ENCODE measurements at places on chromosomes 6 and 20.

DNA sequence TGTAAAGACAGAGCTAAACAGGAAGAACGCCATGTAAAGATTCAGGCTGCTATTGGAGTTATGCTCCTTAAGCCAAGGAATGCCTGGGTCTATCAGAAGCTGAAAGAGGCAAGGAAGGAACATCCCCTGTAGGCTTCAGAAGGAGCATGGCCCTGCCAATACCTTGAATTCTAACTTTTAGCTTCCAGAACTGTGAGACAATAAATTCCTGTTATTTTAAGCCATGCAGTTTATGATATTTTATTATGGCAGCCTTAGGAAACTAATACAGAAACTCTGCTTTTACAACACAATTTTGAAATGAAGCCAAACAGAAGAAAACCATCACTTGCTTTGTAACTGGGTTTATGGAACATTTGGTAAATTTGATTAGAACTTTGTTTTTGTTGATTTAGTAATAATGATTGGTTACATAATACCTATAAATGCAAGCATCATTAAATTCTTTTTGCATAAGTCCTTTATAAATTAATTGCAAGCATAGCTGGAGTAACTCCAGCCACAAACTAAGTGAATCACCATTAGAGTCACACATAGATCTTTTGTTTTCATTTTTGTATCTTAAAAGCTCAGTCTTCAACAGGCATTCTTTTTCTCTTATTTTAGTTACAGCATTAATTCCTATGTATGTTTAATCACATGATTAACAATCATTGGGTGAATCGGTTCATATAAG lies 33.5 kb upstream of the TSPYL1 start:
- no peak for DNase-seq

GRCh38 chr20:37314099-37314498 lies 24.6 kb downstream of the MANBAL start:
- DNase-seq, result no peak

DNA sequence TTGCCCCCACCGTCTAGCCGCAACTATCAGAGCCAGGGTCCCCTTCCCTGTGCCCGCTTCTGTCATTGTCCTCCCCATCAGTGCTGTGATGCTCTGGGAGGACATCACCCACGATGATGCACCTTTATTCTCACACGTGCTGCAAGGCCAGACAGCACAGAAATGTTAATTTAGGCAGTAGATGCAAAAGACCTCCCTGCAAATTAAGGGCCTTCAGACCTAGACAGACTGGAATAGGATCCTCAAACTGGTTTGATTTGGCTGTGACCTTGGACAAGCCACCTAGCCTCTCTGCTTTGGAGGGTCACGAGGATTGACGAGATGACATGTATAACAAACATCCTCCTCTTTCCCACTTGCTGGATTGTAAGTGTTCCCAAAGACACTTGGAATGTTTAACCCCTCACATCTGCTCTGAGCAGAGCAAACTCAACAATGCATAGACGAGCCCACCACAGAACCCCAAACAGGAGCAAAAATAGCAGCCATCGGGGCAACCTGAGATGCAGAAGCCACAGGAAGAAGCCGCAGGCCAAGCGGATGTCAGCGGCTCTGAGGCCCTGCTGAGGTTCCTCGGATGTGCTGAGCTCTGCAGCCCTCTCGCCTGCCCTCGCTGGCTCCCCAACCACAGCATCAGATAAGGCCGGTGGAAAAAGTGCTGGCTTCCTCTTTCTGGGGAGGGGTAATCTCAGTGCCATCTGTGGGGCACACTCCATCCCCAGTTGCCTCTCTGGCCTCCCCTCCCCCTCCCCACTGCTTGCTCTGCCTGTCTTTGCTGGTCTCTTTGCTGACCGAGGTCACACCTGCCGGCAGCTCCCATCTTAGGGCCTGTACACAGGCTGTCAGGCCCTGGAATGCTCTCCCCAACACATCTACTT lies 35.3 kb downstream of the TOX2 start:
- DNase-seq, result no peak

DNA sequence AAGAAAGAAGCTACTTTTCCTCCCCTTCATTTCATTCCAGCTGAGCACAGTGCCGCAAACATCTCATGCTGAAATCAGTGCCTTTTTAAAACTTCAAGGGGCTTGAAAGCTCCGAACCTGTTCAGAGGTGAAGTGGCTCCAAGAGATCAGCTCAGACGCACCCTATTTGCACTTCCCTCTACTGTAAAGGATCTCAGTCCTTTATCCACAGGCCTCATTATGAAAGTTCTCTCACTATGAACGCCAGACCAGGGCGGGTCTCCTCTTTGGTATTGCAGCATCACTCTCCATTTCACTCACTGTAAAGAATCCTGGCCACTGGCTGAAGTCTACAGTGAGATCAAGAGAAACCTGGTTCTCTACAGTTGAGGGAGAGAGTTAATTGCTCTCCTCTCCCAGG lies 232.7 kb upstream of the POU3F2 start:
- no peak for DNase-seq

DNA sequence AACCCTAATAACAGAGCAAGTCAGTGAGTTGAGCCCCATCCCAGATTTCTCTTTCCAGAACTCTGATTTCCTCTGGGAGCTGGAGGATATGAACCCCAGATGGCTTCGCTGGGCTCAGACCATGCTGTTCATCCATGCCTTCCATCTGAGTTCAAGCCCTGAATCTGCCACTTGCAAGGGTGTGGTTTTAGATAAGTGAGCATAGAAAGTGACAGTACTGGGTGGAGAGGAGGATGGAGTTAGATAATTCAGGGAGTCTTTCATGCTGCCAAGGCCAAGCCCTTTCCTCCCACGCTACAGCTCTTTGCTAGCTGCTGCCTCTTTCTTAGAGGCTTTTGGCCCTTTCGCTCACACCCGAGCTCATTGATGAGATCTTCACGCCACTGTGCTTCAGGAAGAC lies 57.2 kb upstream of the MAFB start:
- DNase-seq, result no peak

DNA sequence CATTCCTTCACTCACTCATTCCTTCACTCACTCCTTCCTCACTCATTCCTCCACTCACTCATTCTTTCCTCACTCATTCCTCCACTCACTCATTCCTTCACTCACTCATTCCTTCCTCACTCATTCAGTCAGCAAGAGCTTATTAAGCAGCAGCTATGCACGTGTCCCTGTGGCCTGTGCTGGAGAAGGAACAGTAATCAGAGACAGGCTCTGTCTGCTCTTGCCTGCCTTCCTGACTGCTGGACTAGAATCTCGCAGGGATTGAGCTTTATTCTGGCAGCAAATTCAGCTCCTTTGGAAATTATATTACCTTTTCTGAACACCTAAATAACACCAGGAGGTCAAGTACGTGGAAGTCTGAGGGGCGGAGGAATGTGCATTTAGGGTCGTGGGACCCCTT lies 138.9 kb upstream of the AGPAT4 start:
- DNase-seq, result no peak

DNA sequence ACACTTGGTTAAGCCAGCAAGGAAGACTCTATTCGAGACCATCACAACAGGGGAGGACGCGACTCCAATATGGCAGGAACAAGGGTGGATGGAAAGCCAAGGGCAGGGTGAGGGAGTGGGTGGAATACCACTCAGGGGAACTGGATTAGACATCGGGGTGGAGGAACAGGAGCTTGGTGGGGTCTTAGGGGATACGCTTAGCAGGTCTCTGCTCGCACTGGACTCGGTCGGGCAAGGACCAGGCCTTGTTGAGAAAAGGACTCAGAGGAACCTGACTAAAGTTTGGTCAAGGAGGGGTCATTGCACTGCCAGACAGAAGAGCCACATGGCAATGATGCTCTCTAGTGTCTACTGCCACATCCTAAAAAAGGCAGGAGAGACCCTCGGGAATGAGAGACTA lies 10.5 kb downstream of the DUSP22 start:
- DNase-seq, result no peak

DNA sequence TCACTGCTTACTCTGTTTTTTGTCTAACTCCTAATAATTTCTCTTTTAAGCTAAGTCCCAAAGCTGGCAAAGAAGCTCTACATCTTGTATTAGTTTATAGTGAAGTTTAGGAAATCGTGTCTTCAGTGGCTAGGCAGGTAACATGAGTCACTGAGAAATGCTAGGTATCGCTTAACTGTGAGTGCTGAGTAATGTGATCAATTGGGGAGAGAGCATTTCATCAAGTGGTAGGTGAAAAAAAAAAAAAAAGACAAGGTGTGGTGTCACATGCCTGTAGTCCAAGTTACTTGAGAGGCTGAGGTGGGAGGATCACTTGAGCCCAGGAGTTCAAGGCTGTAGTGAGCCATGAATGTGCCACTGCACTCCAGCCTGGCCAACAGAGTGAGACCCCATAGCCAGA lies 125.3 kb downstream of the FAM83B start:
- DNase-seq, result no peak

Data from NCI-H510A (cell line).